CD4-positive, alpha-beta T cell (primary cell): ENCODE measurements at places on chromosomes 12 and 14.

DNA sequence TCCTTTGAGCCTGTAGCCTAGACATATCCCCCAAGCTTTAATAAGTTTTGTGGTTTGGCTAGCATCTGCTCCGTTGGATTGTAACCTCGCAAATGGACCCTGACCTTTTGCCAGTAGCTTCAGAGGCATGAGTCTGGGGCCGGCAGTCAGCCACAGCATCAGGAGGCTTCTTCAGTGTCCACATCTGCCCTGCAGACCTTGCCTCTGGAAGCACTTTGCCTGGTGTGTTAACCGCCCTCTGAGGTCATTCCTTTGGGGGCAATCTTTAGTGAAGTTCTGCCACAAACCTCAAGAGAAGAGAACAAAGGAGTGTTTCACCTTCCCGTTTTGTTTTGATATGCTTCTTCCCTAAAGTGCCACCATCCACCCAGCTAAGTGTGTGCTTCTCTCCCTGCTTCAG lies 71.4 kb downstream of the GNS start:
- no peak for DNase-seq

DNA sequence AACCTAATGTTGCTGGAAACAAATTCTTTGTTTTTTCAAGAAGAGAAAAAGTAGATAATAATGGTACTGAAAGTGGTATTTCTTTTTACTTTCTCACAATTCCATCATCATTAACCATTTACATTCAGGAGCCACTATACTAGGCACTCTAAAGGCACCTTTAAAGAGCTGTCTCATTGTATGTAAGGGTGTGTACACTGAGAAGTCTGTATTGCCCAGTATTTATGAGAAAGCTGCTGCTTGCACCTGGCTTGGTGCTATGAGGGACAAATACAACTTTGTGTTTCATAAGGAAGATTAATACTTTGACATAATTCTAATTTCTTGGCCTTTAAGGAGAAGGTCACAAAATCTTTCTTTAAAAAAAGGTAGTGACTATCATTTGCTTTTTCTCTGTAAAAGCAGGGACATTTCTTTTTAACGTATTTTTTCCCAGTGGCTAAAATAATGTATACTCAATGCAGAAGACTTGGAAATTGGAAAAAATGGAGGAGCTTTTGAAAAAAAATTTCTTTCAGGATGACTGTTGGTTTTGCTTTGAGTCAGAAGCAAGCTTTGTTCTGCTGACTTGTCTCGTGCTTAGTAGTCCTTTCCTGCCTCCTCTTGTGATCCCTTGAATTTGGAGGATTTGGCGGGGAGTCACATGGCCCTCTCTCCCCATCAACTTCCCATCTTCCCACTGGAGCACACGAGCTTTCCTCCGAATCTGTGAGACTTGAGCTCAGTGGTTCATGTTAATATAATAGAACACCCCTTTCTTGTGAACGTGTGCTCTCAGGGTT lies 50.1 kb downstream of the RASSF3 start:
- DNase-seq: no peak

DNA sequence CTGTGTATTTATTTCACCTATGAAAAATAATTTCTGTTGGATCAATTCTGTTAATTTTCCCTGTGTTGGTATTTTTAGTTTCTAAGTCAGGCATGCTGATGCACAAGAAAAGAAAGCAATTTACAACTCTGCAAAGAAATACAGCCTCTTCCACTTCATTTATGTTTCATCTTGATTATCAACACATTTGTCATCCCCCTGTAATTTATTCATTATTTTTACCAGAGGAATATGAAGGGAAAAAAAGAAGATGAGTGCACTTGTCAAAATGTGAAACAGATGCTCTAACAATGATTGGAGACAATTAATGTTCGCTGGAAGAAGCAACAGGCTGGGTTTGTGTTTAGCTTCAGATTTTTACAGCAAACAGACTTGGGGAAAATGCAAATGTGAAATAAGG lies 958.5 kb upstream of the SEL1L start:
- DNase-seq: no peak

- no peak for DNase-seq
These were observed 5.6 kb downstream of the NAB2 start for GRCh38 chr12:57094208-57095160.

DNA sequence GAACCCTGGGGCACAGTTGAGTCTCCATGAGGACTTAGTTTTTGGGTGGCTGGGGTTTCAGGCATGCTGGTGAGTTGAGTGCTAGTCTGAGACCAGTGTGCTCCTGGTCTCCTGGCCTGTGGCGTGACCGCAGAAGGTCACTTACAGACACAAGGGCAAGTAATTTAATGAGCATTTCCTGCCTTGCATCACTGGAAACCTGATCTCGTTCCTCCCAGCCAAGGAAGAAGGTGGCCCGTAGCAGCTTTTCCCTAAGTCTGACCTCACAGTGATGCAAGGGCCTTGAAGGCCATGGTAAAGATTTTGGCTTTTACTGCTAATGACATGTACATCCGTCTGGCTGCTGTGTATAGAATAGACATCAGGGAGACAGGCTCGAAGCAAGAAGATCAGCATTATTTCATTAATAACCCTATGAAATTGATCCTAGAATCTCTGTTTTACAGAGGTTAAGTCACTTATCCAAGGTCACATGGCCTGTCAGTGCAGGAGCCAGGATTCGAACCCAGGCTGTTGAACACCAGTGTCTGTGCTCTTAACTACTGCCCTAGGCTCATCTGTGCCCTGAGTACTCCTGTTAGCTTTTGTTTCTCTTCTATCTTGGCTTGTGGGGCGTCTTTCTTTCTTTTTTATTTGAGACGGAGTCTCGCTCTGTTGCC lies 4.6 kb downstream of the TMEM120B start:
- DNase-seq: no peak

- DNase-seq: no peak
These were observed 30.7 kb downstream of the CEP290 start for GRCh38 chr12:88111074-88111652.

DNA sequence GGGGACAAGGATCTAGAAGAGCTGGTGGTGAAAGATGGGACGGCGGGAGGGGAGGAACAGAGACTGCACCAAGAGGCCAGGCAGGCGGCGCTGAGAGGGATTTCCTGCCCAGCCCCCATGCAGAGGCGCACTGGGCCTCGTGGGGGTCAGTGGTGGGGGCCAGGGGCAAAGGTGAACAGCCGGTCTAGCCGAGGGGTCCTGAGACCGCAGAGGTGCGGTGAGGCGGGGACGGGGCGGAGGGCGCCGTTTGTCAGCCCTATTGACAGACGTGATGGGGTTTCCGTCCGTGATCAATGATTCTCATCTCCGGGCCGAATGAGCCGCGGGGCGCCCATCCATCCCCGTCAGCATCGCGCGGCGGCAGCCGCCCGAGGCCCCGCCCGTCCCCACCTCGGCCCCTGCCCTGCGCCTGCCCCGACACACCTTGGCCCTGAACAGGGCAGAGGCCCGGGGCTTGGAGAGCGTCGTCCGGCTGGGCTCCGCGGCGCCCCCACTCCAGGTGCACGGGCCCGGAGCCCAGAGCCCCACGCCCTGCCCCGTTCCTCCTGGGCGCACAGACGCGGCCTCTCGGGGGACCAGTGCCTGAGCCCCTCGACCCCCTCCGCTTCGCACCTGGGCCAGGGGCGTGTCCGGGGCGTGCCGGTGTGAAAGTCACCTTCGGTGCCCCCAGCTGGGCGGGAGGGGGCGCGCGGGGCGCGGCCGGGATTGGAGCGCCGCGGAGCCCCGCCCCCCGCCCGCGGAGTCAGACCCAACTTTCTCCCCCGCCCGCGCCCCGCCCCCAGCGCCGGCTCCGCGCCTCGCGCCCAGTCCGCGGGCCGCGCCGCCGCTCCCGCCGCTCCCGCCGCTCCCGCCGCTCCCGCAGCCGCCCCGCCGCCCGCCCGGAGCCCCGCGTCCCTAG lies at the start of gene NXPH4:
Gene NXPH4, plus strand, starts transcription at position 781 of the 898 bp plus-strand sequence. CDS start 176 bp downstream, outside the sequence.
- DNase-seq: peak; percentile 65

- no peak for DNase-seq
These were observed 12.3 kb downstream of the GPX2 start for GRCh38 chr14:64930085-64930843.

DNA sequence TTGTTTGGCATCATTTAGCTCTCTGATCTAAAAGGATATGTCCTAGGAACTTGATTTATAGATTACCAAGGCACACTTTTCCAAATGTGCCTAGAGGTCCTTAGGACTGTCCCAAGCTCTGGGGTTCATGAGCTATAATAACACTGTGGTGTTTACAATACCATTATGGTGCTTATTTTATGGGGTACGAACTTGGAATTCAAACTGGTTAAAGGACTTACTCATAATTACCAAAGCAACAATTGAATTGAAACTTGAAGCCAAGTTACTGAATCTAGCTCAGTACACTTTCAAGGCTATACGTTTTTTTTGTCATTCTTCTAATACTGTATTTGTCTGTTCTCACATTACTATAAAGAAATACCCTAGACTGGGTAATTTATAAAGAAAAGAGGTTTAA lies 9.6 kb upstream of the TEP1 start:
- DNase-seq: no peak

- no peak for DNase-seq
These were observed 40.4 kb upstream of the SYCP3 start for GRCh38 chr12:101779626-101780025.

DNA sequence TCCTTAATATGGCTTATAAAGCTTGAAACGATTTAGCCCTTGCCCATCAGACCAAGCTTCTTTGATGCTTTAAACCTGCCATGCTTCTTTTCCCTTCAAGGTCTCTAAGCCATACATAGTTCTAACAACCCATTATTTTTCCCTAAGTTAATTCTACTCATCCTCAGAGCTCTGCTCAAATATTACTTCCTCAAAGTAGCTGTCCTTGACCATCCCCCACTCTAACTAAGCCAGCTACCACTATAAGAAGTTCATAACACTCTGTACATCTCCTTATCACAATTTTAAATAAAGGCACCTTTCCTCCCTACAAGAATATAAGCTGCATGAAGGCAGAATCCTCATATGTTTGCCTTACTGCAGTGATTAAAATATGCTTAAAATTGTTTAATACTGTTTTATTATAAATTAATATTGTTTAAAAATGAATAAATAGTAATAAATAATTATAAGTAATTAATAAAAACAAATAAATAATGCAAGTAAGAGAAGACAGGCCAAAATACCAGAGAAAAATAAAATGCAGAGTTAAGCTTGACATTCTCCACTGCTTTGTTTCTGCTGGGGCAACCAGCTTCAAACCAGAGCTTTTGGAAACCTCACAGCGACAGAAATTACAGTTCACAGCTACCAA lies 76.8 kb downstream of the NUMB start:
- no peak for DNase-seq

DNA sequence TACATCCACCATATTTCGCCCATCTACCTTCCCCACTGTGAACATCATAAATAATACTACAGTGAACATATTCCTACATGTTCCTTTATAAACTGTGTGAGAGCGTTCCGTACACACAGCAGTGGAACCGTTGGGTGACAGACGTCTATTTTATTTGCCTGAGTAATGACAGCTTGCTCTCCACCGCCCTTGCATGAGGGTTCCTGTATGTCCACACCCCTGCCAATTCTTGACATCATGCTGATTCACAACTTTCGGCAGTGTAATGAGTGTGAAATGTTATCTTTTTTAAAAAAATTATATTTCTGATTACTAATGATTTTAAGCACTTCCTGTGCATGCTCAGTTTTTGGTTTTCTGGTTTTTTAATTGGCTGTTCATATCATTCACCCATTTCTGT lies 4.3 kb upstream of the RAD52 start:
- no peak for DNase-seq

GRCh38 chr14:76763096-76764041 lies 2.1 kb downstream of the VASH1 start:
- no peak for DNase-seq

DNA sequence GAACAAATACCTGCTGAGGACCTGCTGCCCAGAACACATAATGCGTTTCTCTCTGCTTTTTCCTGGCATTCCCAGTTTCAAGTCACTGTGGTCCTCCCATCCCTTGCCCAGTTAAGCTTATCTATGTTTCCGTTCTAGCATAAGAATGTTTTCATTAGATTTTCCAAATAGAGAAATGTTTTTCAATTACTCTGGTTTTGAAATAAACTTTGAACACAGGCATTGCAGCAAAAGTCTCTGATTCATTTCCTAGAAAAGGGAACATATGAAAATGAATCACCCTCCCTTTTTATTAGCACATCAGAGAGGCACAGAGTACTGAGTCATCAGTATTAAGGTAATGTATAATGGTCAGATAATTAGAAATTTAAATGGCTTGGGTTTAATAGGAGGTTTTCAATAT lies 201.1 kb upstream of the TMEM260 start:
- no peak for DNase-seq

DNA sequence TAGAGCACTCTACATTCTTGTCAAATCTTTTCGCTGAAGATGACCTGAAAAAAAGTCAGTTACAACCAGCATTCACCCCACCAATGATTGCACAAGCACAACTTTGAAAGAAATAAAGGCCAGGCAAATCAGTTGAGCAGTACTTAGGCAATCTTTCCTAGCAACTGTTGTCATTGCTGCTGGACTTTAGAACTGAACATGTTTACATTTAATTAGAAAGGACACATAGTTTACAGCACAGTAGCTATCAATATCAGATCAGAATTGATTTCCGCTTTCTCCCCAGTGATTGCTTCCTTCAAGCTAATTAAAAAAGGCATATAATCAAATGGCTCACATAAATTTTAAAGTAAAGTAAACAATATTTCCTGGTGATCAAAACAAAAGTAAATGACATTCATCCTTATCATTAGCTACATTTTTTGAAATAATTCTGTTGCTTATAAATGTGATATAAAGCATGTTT lies 128.4 kb downstream of the FOXA1 start:
- DNase-seq: no peak

GRCh38 chr12:17456486-17456885 lies 633.5 kb downstream of the RERGL start:
- DNase-seq: no peak

DNA sequence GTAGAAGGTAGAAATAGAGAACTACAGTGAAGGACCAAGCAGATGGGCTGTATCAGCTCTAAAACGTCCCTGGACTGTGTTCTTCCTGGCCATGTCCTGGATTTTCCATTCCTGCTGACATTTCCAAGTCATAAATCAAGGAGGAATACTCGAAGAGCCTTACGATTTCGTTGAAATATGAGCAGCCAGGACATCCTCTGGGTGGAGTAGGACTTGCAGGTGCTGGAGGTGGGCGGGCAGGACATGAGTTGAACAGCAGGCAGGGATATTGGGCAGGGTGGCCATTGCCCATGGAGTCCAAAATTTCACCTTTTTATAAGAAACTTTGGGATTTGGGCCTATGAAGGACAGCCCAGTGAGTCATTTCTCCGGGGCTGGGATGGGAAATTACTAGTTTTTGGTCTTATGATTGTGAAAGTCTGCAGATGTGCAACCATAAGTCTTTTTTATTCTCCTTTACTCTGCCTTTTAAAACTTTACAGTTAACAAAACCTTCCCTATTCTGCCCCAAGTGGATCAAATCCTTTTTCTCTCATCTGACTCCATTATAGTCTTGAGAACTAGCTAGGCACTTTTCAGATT lies 88.8 kb downstream of the TMX1 start:
- no peak for DNase-seq
